Thymus (tissue), 14 donors: ENCODE measurements at places on chromosomes 3 and 15. TPM values are rescaled to one million over a fixed set of nuclear protein-coding genes. Genes with fewer than 3 reads are reported as not detected.

GRCh38 chr15:73352082-73352481, 16.7 kb downstream of the HCN4 start:
- no peak for DNase-seq

- DNase-seq, result no peak
These were observed 159.0 kb upstream of the KCNH8 start for GRCh38 chr3:18989237-18989795.

GRCh38 chr3:172343979-172344378, 104.3 kb downstream of the GHSR start:
- no peak for DNase-seq

The C3orf22 gene
- 0.05 TPM for polyA plus RNA-seq

The CD86 gene
- polyA plus RNA-seq, result 18.0 TPM

The CBLB gene
- 25.0 TPM for polyA plus RNA-seq
